AG09319 (cell line): ENCODE measurements at places on chromosomes 16 and 17.

DNA sequence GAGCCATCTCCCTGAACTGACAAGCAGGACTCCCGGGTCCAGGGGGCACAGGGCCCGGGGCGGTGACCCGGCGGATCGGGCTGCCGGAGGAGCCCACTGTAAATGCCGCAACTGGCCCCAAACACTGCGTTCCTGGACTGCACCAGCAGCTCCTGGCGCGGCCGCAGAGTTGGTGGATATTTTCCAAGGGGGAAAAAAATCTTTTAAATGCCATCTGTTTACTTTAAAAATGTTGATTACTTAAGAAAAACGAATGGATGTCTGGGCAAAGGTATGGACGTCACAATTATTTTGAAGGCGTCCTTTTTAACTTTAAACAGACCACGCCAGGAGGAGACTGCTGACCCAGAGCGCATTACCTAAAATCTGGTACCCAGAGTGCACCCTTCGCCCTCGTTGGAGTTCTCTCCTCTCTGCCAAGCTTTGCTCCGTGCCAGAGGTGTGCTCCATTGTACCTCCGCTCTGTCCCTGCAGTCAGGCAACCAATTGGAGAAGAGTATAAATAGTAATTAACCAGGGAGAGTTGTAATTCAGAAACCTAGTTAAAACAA is 3.4 kb downstream of the HS3ST3B1 start:
- DNase-seq, result no peak

DNA sequence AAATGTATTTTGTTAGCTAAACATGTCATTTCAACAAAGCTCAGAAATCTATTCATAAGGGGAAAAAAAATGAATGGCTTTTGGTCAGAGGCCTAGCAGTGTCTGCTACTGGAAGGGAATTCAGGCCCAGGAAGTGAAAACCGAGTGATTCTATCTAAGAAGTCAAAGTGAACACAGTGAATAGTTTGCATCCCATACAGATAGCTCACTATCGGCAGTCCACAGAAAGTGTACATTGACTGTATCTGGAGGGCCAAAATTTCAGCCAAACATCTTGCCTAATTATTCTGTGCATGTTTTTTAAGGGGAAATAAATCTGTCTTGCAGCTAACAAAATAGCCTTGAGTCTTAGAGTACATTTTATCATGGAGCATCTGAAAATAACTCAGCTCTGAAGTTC is 214.4 kb upstream of the CACNG5 start:
- DNase-seq, result no peak

DNA sequence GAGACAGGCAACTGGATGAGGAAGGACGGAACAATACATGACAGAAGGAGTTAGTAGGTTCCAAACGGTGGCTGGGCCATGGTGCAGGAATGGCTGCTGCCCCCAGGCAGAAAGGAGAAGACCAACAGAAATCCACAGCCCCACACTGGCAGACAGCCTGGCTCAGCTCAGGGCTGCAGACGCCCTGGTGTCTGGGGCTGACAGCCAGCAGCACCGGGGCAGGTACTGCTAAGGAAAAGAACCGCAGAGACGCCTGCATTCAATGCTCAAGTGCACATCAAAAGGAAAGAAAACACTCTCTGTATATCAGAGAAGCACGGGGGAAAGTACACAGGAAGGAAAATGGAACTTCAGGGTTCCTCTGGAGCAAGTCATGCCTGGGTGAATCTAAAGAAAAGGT is 53.4 kb downstream of the GAS7 start:
- DNase-seq, result no peak

GRCh38 chr16:75265911-75266701 is 14.7 kb upstream of the BCAR1 start:
- DNase-seq, result no peak

DNA sequence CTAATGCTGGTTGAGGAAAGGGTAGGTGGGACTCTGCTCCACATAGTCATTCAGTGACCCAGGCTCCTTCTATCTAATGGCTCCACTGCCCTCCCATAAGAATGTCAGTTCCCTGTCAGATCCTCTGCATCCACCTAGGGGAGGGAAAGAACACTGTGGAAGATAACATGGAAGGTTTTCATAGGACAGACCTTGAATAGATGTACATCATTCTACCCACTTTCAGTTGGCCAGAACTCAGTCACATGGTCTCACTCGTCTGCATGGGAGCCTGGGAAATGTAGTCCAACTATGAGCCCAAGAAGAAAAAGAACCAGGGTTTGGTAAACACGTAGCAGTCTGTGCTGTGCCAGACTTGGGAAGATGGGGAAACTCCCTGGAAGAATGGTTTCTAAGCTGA is 27.1 kb upstream of the SCNN1B start:
- no peak for DNase-seq

- peak; percentile 11 for DNase-seq
These were observed 1114.2 kb upstream of the GOT2 start for GRCh38 chr16:59848296-59848695.

DNA sequence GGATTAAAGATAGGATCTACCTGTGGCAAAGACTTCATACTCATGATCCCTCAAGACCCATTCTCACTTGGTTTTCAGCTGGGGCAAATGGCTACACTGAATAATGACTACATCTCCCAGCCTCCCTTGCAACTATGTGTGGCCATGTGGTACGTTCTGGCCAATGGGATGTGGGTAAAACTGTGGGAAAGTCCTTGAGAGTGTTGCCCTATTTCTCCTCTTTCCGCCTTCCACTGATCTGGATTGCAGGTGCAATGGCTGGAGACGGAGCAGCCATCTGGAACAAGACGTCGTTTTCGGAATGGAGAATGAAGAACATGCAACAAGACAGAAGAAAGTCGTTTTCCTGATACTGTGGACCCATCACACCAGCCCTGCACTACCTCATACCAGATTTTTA is 48.5 kb downstream of the HAPSTR1 start:
- DNase-seq, result no peak

DNA sequence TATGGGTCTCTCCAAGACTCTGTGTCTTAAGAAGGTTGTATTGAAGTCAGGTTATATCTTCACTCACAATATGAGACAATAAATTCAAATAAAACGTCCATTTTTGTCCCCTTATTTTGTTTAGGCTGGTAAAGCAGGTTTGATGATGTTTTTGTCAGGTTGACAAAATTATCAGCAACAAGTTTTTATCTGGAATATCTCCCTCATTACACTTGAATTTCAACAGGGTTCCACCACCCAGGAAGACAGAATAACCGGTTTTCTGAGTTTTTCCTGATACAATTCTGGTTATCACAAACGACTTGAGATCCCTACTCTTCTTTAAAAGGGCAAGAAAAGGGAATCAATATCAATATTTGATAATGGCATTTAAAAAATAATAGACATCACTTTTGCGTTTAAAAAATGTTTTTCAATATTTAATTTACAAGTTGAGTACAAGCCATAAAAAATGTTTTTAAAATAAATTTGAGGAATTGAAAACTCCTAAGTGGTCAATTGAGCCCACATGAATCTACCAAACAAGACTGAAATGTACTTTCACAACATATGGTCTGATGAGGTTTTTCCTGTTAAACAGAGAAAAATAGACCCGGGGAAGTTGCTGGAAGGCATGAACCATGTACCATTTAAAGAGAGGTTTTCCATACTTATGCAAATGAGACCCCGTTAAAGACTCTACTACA is 1.4 kb upstream of the ATP6V0A1 start:
- no peak for DNase-seq

- DNase-seq, result no peak
These were observed 83.5 kb downstream of the MARCHF10 start for GRCh38 chr17:62724398-62725146.

GRCh38 chr16:26395700-26396099 is 671.0 kb upstream of the C16orf82 start:
- DNase-seq, result no peak
